Fibroblast of skin of right biceps (primary cell): ENCODE measurements at places on chromosomes 7 and 10.
A peak's percentile ranks its signal among the peaks of the same experiment; 100 is the strongest.

- peak; percentile 35 for DNase-seq
These were observed at the start of gene DPYSL4 for GRCh38 chr10:132186488-132187429. Gene DPYSL4 (plus strand): TSS chr10:132186948. CDS start chr10:132187064, 116 bp downstream.

DNA sequence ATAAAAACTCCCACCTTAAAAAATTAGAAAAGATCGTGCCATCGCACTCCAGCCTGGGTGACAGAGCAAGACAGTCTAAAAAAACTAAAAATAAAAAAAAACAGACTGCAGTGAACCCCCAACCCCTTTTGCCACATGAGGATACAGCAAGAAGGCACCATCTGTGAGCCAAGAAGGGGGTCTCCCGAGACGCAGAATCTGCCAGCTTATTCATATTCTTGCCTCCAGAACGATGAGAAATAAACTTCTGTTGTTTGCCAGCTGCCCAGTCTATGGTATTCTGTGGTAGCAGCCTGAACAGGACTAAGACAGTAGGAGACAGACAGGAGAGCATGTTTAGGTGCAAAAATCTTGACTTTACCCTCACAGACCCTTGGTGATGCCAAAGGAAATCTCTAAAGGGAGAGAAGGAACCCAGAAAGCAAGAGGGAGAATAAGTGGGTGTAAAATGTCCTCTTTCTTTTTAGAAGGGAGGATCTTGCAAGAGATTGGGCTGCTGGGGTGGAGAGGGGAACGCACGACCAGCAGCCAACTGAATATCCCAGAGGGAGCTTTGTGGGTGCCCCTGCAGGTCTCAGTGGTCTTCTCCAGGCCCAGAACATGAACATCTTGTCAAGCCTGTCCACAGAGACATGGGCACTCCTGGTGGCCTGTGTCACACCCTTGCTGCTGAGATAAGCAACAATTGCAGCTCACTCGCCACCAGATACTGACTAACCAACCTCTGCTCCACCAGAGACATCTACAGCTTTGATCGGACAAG, 400.7 kb upstream of the FOXK1 start:
- DNase-seq = no peak

GRCh38 chr10:113030453-113030852, 80.4 kb downstream of the TCF7L2 start:
- DNase-seq = peak; percentile 63

DNA sequence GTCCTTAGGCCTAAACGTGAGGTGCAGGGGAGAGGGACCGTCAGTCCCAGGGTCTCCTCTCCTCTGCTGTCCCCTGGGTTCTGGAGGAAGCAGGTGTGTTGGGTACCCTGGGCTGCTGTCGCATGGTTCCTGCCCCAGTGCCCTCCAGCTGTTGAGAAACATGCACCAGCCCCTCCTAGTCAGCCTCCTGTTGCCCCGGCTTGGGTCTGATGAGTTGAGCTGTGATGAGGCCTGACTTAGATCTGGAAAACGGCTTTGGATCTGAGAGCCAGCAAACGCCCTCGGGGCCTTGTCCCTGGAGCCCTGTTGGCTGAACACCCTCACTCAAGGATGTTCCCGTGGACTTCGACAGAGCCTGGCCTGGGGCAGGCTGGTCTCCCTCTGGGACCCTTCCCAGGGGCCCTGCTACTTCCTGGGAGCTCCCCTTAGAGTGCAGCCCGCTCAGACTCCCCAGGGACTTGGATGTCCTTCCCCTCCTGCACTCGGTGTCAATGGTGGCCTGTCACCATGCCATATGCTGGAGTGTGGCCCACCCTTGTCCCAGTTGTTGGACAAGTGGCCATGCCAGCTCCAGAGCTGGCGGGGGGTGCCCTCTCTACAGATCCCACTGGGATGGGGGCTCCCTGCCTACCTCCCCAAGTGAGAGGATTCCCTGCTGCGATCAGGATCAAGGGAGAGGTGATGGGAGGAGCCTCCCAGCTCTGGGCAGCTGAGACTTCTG, 12.3 kb downstream of the ZNF316 start:
- no peak for DNase-seq

DNA sequence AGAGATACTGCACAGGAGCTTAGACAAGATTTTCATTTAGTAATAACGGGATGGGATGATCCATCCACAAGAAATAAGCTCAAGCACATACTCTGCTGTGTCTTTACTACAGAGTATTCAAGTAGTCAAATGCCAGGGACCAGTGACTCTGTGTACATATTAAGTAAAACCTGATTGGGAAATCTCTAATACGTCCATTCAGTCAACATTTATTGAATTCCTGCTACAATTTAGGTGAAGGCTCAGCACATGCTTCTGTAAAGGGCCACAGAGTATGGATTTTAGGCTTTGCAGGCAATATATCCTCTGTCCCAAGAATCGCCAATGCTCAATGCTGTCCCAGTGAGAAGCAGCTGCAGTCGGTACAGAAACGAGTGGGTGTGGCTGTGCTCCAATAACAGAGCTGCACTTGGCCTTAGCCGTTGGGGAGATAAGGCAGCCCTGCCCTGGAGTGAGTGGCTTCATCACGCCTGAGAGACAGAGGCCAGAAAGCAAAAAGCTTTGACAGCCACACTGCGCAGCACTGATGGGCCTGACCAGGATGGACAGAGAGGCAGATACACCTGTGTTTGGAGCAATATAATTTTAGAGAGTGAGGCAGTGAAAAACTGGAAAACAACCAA, 186.8 kb downstream of the PARD3 start:
- no peak for DNase-seq

DNA sequence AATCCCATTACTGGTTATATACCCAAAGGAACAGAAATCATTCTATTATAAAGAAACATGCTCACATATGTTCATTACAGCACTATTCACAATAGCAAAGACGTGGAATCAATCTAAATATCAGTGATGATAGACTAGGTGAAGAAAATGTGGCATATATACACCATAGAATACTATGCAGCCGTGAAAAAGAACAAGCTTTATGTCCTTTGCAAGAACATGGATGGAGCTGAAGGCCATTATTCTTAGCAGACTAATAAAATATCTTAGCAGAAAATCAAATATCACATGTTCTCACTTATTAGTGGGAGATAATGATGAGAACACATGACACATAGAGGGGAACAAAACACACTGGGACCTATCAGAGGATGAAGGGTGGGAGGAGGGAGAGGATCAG, 38.8 kb downstream of the CAPZA2 start:
- DNase-seq = no peak

- DNase-seq = no peak
These were observed 135.1 kb upstream of the TRIM24 start for GRCh38 chr7:138324941-138325340.
